ENCODE measurements at places on chromosomes 6 and 20. TPM values are rescaled to one million over a fixed set of nuclear protein-coding genes. Genes with fewer than 3 reads are reported as not detected.

BNIP5 gene
- total RNA-seq = not detected

TMEM200A gene
- total RNA-seq = not detected

DNA sequence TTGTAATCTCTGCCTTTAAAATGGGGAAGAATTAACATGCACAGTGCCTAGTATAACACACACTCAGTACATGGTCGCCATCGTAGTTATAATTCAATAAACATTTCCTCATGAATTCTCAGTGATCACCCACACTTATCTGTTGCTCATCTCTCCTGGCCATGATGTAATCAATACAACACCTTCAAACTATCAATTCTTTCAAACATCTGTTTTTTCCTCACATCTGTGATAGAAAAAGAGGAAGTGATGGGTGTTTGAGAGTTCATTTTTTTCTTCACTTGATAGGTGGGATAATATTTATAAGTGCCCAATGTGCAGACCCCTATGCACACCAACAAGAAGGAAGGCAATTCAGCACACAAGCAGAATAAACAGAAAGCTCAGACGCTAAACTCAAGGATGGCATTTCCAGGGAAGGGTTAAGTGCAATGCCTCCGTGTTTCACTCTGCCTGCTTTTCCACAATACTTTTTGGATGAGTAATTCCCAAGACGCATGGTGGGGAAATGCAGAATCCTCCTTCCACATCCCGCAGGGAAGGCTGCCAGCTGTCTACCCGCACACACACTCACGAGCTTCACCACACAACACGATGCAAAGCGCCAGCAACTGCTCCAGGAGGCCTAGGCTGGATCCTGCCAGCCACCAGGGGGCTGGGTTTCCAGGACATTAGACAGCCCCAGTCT lies 100.3 kb downstream of the GMPR start:
- no peak for DNase-seq
- no peak overlapping the region for H3K4me3 ChIP-seq
- no peak overlapping the region for H3K27ac ChIP-seq

- no peaks in the 10 kb centered on the region for H3K36me3 ChIP-seq
- no peak overlapping the region for H3K27ac ChIP-seq
Observed at GRCh38 chr6:95413789-95414188, 163.5 kb upstream of the MANEA start.

DNA sequence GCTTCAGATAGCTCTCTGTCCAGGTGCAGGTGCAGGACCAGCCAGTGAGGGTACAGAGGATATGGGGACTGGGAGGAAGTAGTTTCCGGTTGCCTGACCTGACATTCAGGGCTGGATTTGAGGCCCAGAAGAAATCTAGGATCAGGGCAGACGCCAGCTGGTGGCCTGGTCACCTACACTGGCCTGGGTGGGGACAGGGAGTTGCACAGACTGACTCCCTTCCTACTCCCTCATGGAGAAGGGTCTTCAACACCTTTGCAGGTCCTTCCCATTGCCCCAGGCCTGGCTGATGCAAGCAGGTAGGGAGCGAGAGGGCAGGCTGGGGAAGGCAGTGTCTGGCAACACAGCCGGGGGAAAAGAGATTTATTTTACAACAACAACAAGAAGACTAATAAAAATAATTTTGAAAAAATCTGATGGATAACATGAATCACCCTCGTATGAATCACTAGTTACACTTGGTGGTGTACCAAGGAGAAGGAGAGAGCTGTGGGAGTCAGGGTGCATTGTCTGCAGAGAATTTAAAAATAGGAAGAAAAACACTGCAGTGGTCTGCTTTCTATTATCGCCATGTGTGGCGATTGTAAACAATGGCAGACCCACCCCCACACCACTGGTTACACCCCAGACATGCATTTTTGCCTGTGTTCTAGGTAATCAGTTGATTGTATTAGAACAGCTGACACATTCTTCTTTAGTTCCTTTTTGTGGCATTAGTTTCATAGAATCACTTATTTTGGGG lies 62.3 kb upstream of the SNX9 start:
- H3K4me1 ChIP-seq = peaks cover 87% of the 10 kb centered on the region
- peaks cover 13% of the 10 kb centered on the region for H3K36me3 ChIP-seq
- H3K27ac ChIP-seq = peak overlapping the region; percentile 90
- no peaks in the 10 kb centered on the region for H3K27me3 ChIP-seq
- H3K4me3 ChIP-seq = peak overlapping the region; percentile 72

DNA sequence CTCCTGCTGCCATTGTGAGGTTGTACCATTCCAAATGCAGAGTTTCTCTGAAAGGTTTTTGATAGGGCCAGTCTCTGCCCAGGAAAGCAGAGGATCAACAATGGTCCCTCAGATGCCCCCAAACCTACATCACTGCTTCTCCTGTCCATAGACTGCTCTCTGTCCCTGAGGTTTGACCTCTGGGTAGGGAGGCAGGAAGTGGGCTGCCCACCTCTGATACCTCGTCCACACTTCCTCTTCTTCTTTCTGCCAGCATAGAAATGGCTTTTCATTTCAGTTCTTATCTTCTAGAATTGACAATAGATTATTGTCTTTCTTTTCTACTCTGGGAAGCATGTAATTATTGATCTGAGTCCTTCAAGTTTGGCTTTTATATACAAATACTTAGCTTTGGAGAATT lies 170.6 kb downstream of the TRMT11 start:
- no peak overlapping the region for H3K27ac ChIP-seq
- no peak for DNase-seq
- peaks cover 5% of the 10 kb centered on the region for H3K4me1 ChIP-seq
- H3K27me3 ChIP-seq = no peaks in the 10 kb centered on the region
- peaks cover 4% of the 10 kb centered on the region for H3K36me3 ChIP-seq

DNA sequence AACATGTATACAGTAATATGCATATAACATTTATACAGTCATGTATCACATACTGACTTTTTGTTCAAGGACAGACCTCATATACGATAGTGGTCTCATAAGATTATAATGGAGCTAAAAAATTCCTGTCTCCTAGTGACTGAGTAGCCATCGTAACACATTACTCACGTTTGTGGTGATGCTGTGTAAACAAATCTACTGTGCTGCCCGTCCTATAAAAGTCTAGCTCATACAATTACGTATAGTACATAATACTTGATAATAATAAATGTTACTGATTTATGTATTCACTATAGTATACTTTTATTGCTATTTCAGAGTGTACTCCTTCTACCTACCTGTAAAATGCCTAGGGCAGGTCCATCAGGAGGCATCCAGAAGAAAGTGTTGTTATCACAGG lies 17.4 kb downstream of the SERAC1 start:
- peaks cover 5% of the 10 kb centered on the region for H3K36me3 ChIP-seq
- H3K27ac ChIP-seq = no peak overlapping the region
- H3K4me1 ChIP-seq = no peaks in the 10 kb centered on the region
- no peaks in the 10 kb centered on the region for H3K27me3 ChIP-seq

GRCh38 chr6:108609276-108609769 lies 48.6 kb downstream of the FOXO3 start:
- peaks cover 34% of the 10 kb centered on the region for H3K4me1 ChIP-seq
- no peak for DNase-seq
- no peaks in the 10 kb centered on the region for H3K27me3 ChIP-seq
- H3K27ac ChIP-seq = no peak overlapping the region
- peaks cover 6% of the 10 kb centered on the region for H3K36me3 ChIP-seq

LRRC73 gene
- total RNA-seq = 0.10 TPM

CST2 gene
- total RNA-seq = not detected

GRCh38 chr20:19975901-19976300 lies 41.3 kb upstream of the NAA20 start:
- H3K4me3 ChIP-seq = no peak overlapping the region
- no peak overlapping the region for H3K27ac ChIP-seq
- peaks cover 2% of the 10 kb centered on the region for H3K4me1 ChIP-seq

GRCh38 chr6:165649166-165650137 lies 13.6 kb downstream of the PDE10A start:
- no peaks in the 10 kb centered on the region for H3K36me3 ChIP-seq
- H3K27ac ChIP-seq = no peak overlapping the region
- no peak for DNase-seq
- no peak overlapping the region for H3K4me3 ChIP-seq

CAGE1 gene
- 0.10 TPM for total RNA-seq

DNA sequence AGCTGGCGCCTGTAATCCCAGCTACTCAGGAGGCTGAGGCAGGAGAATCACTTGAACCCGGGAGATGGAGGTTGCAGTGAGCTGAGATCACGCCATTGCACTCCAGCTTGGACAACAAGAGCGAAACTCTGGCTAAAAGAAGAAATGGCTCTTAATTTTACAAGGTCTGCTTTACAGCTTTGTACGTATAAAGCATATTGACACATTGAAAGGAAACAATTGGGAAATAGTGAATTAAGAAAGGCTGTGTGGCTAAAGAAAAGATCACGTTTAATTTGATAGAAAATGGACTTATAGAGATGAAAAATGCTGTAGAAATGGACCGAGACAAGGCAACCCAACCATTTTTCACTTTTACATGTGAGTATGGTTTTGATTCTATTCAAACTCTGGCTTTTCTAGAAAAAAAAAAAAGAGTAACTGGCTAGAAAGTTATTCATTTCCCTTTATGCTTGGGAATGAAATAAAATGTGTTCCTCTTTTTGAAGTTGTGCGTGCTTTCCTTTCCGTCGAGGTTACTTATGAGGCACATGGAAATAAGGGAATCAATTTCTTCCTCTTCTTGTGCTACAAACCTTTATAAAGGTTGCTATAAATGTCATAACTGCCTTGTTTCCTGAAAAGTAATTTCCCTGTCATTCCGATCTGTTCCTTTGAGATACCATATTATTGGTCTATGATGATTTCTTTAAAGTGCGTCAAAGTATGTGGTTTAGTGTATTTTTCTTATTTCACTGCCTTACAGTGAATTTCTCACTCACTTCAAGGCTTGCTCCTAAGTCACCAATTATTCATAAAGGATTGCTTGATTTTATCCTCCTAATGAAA lies 29.4 kb downstream of the PFDN4 start:
- H3K4me3 ChIP-seq = no peak overlapping the region
- peaks cover 4% of the 10 kb centered on the region for H3K36me3 ChIP-seq
- DNase-seq = no peak
- H3K4me1 ChIP-seq = no peaks in the 10 kb centered on the region
- H3K27me3 ChIP-seq = peaks cover 60% of the 10 kb centered on the region
- H3K27ac ChIP-seq = no peak overlapping the region

DNA sequence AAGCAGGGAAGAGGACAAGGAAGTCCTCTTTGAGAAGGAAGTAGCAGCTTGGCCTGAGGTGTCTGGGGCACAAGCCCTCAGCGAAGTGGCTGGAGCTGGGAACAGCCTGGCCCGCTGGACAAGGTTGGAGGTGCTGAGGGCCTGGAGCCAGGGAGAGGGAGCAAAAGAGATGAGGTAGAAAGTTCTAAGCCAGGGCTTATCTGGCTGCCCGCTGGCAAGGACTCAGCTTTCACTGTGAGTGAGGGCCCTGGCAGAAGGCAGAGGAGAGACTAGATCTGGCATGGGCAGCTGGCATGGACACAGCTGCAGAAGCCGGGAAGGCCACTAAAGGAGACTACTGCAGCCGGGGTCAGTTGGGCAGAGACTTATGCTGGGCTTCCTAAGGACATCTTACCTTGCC lies 21.8 kb upstream of the PCMTD2 start:
- H3K27me3 ChIP-seq = no peaks in the 10 kb centered on the region
- H3K36me3 ChIP-seq = no peaks in the 10 kb centered on the region
- H3K4me3 ChIP-seq = no peak overlapping the region
- no peak overlapping the region for H3K27ac ChIP-seq
- peaks cover 8% of the 10 kb centered on the region for H3K4me1 ChIP-seq
- DNase-seq = no peak

NOTCH4 gene
- total RNA-seq = 0.88 TPM

GRCh38 chr6:109103942-109104341 lies 8.6 kb downstream of the CEP57L1 start:
- no peaks in the 10 kb centered on the region for H3K4me1 ChIP-seq
- H3K36me3 ChIP-seq = peaks cover 23% of the 10 kb centered on the region
- H3K27me3 ChIP-seq = no peaks in the 10 kb centered on the region
- DNase-seq = no peak
- H3K4me3 ChIP-seq = no peak overlapping the region

DNA sequence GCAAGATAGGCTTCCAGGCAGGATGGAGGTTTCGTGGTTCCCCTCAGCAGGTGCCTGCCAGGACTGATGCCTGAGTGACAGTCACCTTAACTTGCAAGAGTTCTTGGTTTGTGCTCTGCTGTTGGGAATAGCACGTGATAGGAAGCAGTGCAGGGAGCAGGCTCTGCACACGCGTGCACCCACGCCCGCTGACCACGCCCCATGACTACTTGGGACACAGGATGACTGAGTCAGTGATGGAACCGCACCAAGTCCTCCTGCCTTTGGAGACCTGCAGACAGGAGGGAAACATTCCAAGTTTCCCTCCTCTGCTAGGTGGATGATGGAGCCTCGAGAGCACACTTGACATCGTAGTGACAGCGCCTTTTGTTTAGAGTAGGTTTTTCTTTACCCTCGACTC lies 164.2 kb downstream of the DTNBP1 start:
- no peaks in the 10 kb centered on the region for H3K27me3 ChIP-seq
- no peak for DNase-seq
- H3K4me1 ChIP-seq = peaks cover 6% of the 10 kb centered on the region
- H3K36me3 ChIP-seq = peaks cover 19% of the 10 kb centered on the region
- no peak overlapping the region for H3K4me3 ChIP-seq

GRCh38 chr6:169115632-169116031 lies 138.0 kb downstream of the THBS2 start:
- no peak overlapping the region for H3K4me3 ChIP-seq
- no peaks in the 10 kb centered on the region for H3K36me3 ChIP-seq
- H3K27ac ChIP-seq = no peak overlapping the region
- peaks cover 7% of the 10 kb centered on the region for H3K4me1 ChIP-seq
- no peak for DNase-seq

PTK6 gene
- total RNA-seq = 0.26 TPM

WFDC5 gene
- total RNA-seq = not detected

GRCh38 chr6:109767961-109768360 lies 76.9 kb downstream of the FIG4 start:
- peaks cover 4% of the 10 kb centered on the region for H3K4me1 ChIP-seq
- H3K4me3 ChIP-seq = no peak overlapping the region
- no peaks in the 10 kb centered on the region for H3K27me3 ChIP-seq

GRCh38 chr20:19291024-19291817 lies 78.8 kb downstream of the SLC24A3 start:
- no peaks in the 10 kb centered on the region for H3K36me3 ChIP-seq
- no peak overlapping the region for H3K4me3 ChIP-seq
- no peak for DNase-seq

GGTLC1 gene
- not detected for total RNA-seq

GRCh38 chr6:56288347-56288746 lies 41.0 kb upstream of the COL21A1 start:
- H3K36me3 ChIP-seq = no peaks in the 10 kb centered on the region
- no peaks in the 10 kb centered on the region for H3K4me1 ChIP-seq
- no peak overlapping the region for H3K27ac ChIP-seq
- no peak overlapping the region for H3K4me3 ChIP-seq

Measured in activated naive CD8-positive, alpha-beta T cell treated with anti-CD3 and anti-CD28 coated beads for 36 hours (primary cell).